NCI-H524 treated with DMSO at 0.1 percent for 48 hours (cell line): ENCODE measurements at places on chromosomes 4 and X.

DNA sequence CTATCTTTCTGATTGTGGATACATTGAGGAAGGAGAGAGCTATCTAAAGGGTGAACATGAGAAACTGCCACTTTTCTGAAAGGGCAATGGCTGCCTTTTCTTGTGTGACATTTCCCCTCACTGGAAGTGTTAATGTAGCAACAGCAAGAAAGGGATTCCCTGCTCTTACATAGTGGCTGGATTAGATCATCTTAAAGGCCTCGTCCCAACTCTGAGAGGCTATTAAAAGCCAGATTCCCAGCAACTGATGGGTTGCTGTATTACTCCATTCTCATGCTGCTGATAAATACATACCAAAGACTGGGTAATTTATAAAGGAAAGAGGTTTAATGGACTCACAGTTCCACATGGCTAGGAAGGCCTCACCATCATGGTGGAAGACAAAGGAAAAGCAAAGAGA, 33.7 kb upstream of the ADH7 start:
- no peak for DNase-seq

GRCh38 chr4:32251126-32251525, 1531.0 kb downstream of the PCDH7 start:
- no peak for DNase-seq

- DNase-seq = no peak
Observed at GRCh38 chrX:77442728-77443127, 4.5 kb upstream of the FGF16 start.

DNA sequence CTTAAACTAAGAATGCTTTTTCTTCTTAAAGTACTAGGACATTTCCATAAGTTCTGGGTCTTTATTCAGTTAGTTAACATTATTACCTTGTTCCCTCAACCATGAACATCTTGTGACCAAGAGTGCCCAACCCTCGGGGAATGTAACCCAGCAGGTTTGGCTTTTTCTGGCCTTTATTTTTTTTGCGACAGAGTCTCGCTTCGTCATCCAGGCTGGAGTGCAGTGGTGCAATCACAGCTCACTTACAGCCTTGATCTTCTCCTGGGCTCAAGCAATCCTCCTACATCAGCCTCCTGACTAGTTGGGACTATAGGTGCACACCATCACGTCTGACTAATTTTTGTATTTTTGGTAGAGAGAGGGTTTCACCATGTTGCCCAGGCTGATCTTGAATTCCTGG, 65.1 kb downstream of the USP11 start:
- DNase-seq = no peak

DNA sequence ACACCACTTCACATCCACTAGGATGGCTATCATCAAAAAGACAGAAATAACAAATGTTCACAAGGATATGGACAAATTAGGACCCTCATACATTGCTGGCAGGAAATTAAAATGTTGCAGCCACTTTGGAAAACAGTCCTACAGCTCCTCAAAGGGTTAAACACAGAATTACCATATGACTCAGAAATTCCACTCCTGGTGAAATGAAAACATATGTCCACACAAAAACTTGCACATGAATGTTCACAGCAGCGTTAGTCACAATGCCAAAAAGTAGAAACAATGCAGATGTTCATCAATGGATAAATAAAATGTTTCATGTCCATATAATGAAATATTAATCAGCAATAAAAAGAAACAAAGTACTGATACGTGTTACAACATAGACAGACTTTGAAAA, 15.1 kb downstream of the S100G start:
- no peak for DNase-seq

GRCh38 chr4:138910195-138910913, 105.2 kb upstream of the NOCT start:
- no peak for DNase-seq

DNA sequence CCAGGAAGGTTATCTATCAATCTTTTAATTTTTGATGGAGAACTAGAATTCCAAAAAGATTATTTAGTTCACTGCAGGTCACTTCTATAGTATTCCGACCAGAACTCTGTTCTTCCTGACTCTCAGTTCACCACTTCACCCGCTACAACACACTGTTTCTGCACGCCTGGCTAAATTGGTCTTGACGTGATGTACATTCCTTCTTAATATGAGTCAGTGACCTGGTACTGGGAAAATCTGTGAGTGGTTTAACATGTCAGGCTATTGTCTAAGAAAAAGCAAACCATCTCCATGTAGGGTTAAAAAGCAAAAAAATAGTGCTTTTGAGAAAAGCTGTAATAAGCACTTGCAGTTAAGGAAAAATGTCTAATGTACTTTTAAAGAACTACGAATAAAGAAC, 120.4 kb downstream of the NDST3 start:
- no peak for DNase-seq

GRCh38 chrX:25072247-25072646, 56.5 kb upstream of the ARX start:
- DNase-seq = no peak

DNA sequence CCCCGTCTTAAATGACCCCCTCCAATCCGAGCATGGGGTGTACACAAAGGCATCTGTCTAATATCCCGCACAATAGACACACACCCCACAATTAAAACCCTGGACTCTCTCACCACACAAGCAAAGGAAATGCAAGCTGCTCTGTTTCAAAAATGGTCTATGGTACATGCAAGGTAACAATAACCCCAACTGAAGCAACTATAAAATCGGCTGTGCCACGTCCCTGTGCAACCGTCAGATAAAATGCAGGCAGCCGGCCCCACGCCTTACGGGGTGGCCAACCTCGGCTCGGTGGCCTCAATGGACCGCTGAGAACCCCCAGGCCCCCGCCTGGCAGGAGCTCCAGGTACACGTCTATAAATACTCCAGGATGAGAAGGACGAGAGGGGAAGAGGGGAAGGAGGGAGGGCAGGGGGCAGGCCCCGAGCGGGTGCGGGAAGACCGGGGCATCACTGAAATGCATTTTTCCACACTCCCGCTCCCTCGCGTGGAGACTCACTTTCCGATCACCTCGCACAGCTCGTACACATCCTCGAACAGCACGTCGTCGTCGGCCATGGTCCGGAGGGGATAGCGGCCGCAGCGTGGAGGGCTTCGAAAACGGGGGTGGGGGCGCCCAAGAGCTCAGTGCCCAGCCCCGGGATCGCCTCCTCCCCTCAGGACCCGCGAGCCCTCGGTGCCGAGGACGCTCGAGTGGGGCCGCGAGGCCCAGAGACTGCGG, 763 bp downstream of the CASK start:
- DNase-seq = peak; percentile 44

GRCh38 chr4:67909905-67910584, 26.2 kb upstream of the TMPRSS11D start:
- no peak for DNase-seq

GRCh38 chrX:16304751-16305150, 137.5 kb downstream of the MAGEB17 start:
- DNase-seq = no peak
